ENCODE measurements at places on chromosomes 1 and 21. TPM values are rescaled to one million over a fixed set of nuclear protein-coding genes. Genes with fewer than 3 reads are reported as not detected.

DNA sequence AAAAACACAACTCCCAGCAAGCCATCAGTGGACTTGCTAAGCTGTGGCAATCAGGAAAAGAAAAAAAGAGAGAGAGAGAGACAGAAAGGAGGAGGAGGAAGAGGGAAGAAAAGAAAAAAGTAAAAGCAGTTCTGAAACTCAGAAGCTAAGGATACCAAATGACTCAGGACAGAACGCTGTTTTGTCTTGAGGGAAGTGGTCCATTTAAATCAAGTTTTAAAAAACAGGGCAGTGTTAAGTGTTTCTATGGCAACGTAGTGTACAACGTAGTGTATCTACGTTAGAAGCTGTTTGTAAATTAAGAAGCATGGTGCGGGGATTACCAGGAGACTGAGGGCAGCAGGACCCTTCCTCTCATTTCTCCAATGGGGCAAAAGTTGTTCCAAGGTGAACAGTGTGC, 5.8 kb downstream of the ADORA3 start:
- no peak for DNase-seq

- no peak for DNase-seq
Observed at GRCh38 chr1:116919802-116920201, 10.1 kb downstream of the PTGFRN start.

DNA sequence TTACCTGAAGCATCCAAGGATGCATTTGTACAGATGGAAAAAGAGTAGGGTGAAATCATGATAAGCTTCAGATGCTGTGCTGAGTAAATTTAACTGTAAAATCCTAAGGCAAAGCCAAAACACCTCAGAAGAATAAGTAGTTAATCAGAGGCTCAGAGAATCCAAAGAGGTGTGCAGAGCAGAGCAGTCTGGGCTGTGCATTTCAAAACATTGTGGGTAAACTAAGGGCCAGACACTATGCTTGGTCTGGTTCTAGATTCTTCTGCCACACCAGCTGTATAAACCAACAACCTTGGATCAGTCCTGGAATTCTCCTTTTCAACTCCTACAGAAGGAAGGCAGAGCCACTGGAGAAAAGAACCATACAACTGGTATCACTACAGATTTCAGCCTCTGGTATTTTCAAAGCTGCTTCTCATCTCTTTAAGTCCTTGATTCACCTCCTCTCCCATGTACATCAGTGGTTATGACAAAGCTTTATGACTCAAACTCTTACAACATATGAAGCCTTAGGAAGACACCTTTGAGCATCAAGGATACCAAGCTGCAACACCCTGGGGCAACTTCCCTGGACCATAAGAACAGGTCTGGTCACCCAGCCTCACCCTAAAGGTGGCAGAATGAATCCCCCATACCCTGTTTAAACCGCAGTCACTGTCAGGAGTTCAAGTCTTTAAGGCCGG, 11.6 kb upstream of the HIPK1 start:
- peak; percentile 54 for DNase-seq

GRCh38 chr1:70458131-70458530, 47.1 kb downstream of the CTH start:
- DNase-seq = no peak

Gene IFNLR1
- total RNA-seq = 4.0 TPM

DNA sequence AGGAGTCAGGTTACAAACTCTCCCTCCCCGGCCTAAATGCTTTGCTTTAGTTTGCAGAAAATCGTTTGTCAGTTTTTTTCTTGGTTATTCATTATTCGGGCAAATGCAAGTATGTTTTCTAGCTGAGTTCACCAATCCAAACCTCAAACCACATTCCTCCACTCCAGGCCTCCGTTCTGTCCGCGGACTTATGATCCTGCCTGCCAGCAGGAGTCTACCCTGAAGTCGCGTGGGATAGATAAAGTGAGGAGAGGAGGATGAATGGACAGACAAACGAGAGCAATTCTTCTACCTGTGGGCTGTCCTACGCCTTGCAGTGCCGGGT, 1.3 kb downstream of the ADAMTS1 start:
- DNase-seq = peak; percentile 68

Gene MAN1A2
- 44.1 TPM for total RNA-seq

Gene SIK1
- total RNA-seq = 0.69 TPM

GRCh38 chr1:151945725-151946722, 36.7 kb upstream of the THEM4 start:
- DNase-seq = peak; percentile 99

DNA sequence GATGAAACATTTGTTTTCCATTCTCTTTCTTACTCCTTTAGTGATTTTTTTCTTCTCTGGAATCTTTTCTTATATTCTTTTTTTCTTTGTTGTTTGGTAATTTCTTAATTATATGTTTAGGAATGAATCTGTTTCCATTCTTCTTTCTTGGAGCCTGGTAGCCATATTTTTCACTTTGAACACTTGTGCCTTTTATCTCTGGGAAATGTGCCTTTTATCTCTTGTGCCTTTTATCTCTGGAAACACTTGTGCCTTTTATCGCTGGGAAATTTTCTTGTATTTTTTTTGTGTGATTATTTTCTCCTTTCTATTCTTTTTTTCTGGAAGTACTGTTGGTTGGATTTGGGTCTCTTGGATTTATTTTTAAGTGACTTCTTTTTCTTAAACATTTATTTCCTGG, 118.2 kb downstream of the LEPR start:
- DNase-seq = no peak

- no peak for DNase-seq
Observed at GRCh38 chr1:11434501-11434900, 44.5 kb upstream of the DISP3 start.

Gene PCSK9
- total RNA-seq = 17.5 TPM

- no peak for DNase-seq
Observed at GRCh38 chr1:164953098-164953497, 394.1 kb downstream of the PBX1 start.

Gene CATSPER4
- total RNA-seq = not detected

Gene NKAIN1
- total RNA-seq = not detected

DNA sequence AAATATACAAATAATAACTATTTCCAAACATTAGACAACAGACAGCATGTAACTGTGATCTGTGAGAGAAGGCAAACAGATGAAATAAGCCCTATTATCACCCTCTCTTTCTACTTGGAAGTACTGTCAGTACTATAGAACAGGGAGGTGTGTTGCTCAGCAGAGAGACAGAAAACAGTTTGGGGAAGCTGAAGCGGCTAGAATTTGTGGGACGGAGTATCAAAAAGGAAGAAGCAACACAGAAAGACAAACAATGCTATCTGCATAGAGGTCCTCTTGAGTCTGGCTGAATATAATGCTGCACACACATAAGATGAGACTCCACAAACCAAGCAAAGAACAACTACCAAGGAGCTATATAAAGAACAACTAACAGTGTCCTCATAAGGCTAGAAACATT, 59.4 kb downstream of the ZZZ3 start:
- no peak for DNase-seq

DNA sequence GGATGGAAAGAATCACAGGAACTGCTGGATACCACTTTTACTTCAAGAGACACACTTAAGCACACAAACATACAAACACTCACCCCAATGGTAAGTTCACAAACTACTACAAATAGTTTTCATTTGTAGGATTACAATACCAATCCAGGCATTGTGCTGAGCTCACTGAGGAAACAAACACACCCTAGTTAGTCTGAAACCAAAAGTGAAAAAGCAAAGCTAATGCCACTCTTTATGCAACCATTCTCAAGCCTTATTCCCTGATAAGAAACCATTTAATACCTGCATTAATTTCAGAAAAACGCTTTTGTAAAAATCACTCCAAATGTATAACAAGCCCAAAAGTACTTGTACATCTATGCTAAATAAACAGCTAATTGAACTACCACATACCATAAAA, 38.3 kb downstream of the RNF115 start:
- peak; percentile 45 for DNase-seq

DNA sequence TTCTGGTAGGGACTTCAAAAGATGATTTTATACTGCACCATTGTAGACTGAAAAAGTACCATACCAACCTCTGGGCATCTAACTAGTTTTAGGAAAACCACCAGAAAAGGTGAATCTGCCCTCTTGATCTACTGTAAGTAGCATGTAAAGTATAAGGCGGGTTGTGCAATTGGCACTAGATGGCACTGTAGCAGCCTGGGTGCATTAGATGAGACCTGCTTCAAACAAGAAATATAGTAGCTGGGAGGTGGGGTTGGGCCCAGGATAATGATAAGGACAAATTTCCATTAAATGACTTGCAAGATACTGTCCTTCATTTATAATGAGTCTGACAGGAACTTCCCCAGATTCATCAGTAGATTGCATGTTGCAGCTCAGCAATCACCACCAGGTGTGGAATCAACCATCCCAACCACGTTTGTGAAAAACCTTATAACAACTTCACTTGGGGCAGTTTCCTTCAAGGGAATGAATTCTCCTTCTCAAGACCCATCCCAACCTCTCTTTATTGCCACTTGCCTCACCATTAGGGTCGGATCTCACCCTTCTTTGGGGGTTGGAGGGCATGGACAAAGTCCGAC, 37.3 kb upstream of the IL10 start:
- DNase-seq = peak; percentile 53

Gene NBPF15
- 24.3 TPM for total RNA-seq

Gene IGSF21
- not detected for total RNA-seq

Gene EEIG2
- 4.0 TPM for total RNA-seq

Gene IGSF3
- 47.9 TPM for total RNA-seq

GRCh38 chr1:245901565-245901964, 605.5 kb downstream of the SMYD3 start:
- DNase-seq = no peak

Gene CGN
- total RNA-seq = 13.2 TPM

- no peak for DNase-seq
Observed at GRCh38 chr1:229148743-229149142, 122.2 kb upstream of the RAB4A start.

DNA sequence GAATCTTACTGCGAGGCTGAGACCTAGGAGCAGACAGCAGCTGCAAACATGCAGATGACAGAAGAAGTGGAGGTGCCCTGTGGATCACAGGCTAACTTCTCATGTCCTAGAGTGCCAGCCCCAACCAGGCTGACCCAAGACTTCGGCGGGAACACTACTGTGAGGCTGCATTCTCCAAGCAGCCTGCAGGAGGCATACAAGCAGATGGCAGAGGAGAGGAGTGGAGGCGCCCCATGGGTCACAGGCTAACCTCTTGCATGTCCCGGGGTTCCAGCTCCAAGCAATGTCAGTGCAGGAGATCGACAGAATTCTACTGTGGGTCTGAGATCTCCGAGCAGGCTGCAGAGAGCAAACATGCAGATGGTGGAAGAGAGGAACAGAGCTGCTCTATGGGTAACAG, 98.1 kb upstream of the ZNF678 start:
- no peak for DNase-seq

GRCh38 chr1:94738371-94738770, 81.8 kb upstream of the SLC44A3 start:
- no peak for DNase-seq

Gene INAVA
- 28.1 TPM for total RNA-seq

- no peak for DNase-seq
Observed at GRCh38 chr1:201126832-201127754, at the start of gene ASCL5. Gene ASCL5 (minus strand): TSS chr1:201127184. CDS start chr1:201115372, 11,812 bp downstream.

Gene C1orf87
- 0.17 TPM for total RNA-seq

DNA sequence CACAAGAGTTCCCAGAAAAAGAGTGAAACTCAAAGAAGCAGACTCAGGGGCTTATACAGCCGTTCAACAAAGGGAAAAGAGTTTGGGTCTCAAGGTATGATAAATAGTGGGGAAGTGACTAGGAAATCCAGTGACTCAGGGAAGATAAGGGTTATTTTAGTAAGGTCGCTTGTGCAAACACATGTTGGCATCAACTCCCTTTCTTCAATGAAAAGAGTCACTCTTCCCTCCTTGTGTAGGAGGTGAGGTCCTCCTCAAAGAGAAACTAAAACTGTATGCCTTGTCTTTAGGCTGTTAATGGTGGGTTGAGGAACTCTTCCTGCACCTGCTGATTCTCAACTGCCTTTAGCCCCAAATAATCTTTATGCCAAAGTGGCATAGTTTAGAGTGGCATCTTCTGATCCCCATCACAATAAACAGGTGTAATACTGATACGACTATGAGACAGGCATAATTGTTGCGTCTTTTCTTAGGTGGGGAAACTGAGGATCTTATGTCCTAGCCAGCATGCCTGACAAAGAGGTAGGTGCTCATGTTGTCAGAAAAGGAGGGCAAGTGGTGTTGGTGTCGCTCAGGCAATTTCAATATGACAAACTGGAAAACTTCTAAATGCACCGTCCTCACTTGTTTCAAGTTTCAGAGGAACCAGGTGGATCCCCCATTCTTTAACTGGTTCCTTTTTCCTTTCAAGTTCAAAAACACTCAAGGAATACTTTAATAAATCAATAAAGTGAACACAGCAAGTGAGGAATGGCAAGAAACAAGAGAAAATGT, 294.1 kb upstream of the RUNX1 start:
- no peak for DNase-seq

- DNase-seq = no peak
Observed at GRCh38 chr21:46234436-46234950, 5.9 kb upstream of the LSS start.

DNA sequence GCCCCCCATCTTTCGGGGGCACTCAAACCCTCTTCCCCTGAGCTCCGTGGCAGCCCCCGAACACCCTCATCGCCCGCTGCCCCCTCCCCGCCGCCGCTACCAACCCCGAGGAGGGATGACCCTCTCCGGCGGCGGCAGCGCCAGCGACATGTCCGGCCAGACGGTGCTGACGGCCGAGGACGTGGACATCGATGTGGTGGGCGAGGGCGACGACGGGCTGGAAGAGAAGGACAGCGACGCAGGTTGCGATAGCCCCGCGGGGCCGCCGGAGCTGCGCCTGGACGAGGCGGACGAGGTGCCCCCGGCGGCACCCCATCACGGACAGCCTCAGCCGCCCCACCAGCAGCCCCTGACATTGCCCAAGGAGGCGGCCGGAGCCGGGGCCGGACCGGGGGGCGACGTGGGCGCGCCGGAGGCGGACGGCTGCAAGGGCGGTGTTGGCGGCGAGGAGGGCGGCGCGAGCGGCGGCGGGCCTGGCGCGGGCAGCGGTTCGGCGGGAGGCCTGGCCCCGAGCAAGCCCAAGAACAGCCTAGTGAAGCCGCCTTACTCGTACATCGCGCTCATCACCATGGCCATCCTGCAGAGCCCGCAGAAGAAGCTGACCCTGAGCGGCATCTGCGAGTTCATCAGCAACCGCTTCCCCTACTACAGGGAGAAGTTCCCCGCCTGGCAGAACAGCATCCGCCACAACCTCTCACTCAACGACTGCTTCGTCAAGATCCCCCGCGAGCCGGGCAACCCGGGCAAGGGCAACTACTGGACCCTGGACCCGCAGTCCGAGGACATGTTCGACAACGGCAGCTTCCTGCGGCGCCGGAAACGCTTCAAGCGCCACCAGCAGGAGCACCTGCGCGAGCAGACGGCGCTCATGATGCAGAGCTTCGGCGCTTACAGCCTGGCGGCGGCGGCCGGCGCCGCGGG, 837 bp downstream of the FOXD3 start:
- DNase-seq = no peak

GRCh38 chr1:162536511-162536910, 25.0 kb upstream of the UAP1 start:
- peak; percentile 7 for DNase-seq

- peak; percentile 87 for DNase-seq
Observed at GRCh38 chr1:97489834-97490233, 431.0 kb downstream of the DPYD start.

- no peak for DNase-seq
Observed at GRCh38 chr1:178571807-178572206, 58.9 kb downstream of the TEX35 start.

GRCh38 chr1:181044449-181044966, 10.7 kb downstream of the MR1 start:
- peak; percentile 77 for DNase-seq

- no peak for DNase-seq
Observed at GRCh38 chr1:211932231-211932932, 101.8 kb upstream of the LPGAT1 start.

- DNase-seq = no peak
Observed at GRCh38 chr1:236066828-236067386, 2.0 kb upstream of the NID1 start.

- no peak for DNase-seq
Observed at GRCh38 chr1:106836708-106837107, 219.8 kb upstream of the PRMT6 start.
